ENCODE measurements at places on chromosomes 5 and 9. TPM values are rescaled to one million over a fixed set of nuclear protein-coding genes. Genes with fewer than 3 reads are reported as not detected.

CDX1 gene
- total RNA-seq, result not detected

PLAC8L1 gene
- total RNA-seq, result not detected

BSPRY gene
- total RNA-seq, result 2.6 TPM

IL13 gene
- total RNA-seq, result 4.9 TPM

RANBP17 gene
- total RNA-seq, result not detected
